ENCODE measurements at places on chromosomes 7 and 10. TPM values are rescaled to one million over a fixed set of nuclear protein-coding genes. Genes with fewer than 3 reads are reported as not detected.

DNA sequence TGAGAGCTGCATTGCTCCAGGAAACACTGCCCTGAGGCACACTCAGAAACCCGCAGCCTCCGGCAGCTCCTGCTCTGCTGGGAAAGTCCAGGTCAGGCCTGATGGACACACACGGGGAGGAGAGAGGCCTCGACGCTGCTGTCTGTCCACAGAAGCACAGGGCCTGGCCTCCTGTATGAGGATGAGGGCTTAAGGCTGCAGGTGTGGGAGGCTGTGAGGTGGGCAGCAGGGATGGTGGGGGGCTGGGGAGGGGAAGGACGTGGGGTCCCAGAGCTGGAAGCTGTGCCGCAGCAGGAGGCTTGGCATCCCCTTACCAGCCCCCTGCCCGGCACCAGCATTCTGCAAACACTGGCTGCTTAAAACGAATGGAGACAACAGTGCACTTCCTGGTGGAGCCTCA lies 186.2 kb downstream of the DNAJB6 start:
- no peaks in the 10 kb centered on the region for H3K4me1 ChIP-seq
- no peaks in the 10 kb centered on the region for H3K27me3 ChIP-seq
- no peak for DNase-seq
- H3K27ac ChIP-seq = no peak overlapping the region
- no peak overlapping the region for H3K4me3 ChIP-seq
- H3K36me3 ChIP-seq = no peaks in the 10 kb centered on the region

- no peaks in the 10 kb centered on the region for H3K36me3 ChIP-seq
- no peak overlapping the region for H3K4me3 ChIP-seq
- no peaks in the 10 kb centered on the region for H3K27me3 ChIP-seq
- no peak for DNase-seq
- H3K4me1 ChIP-seq = no peaks in the 10 kb centered on the region
- no peak overlapping the region for H3K27ac ChIP-seq
Measured at GRCh38 chr7:33933611-33934281, 28.4 kb downstream of the BMPER start.

STN1 gene
- total RNA-seq = 35.0 TPM

SHOC2 gene
- total RNA-seq = 30.8 TPM

GRCh38 chr10:42869977-42870350 lies 87.4 kb downstream of the BMS1 start:
- DNase-seq = no peak
- H3K4me1 ChIP-seq = no peaks in the 10 kb centered on the region
- no peaks in the 10 kb centered on the region for H3K36me3 ChIP-seq
- no peak overlapping the region for H3K4me3 ChIP-seq

DNA sequence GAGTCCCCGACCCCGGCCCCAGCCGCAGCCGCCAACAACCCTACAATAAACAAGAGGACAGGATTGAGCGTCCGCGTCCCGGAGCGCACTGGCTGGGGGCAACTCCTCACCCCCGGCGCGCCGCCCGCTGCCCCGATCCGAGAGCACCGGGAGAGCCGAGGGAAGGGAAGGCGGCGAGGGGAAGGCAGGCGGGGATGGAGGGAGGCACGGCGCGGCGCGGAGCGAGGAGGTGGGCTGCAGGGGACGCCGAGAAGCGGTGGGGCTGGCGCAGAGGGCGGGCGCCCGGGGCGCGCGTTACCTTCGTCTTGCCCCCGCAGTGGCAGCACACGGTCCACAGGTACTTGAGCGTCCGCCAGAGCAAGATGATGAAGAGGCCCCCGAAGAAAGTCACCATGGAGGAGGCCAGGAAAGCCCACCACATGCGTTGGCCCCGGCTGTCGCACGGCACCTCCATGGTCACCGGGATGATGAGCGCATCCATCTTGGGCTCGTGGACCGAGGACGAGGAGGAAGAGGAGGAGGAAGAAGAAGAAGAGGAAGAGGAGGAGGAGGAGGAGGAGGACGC lies 559 bp downstream of the KCNMA1 start:
- DNase-seq = no peak
- H3K36me3 ChIP-seq = no peaks in the 10 kb centered on the region
- peaks cover 29% of the 10 kb centered on the region for H3K4me1 ChIP-seq
- peaks cover 6% of the 10 kb centered on the region for H3K27me3 ChIP-seq
- H3K27ac ChIP-seq = no peak overlapping the region

NKX1-2 gene
- total RNA-seq = not detected

ZSWIM8 gene
- 33.0 TPM for total RNA-seq

ZDHHC16 gene
- total RNA-seq = 16.3 TPM

FBXO24 gene
- not detected for total RNA-seq

MUC12 gene
- total RNA-seq = not detected

Data from Karpas-422 (cell line).